Stimulated activated CD8-positive, alpha-beta memory T cell treated with anti-CD3 and anti-CD28 coated beads, Interleukin-4, amount 100 ng/mL, for 1 hour (primary cell): ENCODE measurements at places on chromosomes 11 and 22.

DNA sequence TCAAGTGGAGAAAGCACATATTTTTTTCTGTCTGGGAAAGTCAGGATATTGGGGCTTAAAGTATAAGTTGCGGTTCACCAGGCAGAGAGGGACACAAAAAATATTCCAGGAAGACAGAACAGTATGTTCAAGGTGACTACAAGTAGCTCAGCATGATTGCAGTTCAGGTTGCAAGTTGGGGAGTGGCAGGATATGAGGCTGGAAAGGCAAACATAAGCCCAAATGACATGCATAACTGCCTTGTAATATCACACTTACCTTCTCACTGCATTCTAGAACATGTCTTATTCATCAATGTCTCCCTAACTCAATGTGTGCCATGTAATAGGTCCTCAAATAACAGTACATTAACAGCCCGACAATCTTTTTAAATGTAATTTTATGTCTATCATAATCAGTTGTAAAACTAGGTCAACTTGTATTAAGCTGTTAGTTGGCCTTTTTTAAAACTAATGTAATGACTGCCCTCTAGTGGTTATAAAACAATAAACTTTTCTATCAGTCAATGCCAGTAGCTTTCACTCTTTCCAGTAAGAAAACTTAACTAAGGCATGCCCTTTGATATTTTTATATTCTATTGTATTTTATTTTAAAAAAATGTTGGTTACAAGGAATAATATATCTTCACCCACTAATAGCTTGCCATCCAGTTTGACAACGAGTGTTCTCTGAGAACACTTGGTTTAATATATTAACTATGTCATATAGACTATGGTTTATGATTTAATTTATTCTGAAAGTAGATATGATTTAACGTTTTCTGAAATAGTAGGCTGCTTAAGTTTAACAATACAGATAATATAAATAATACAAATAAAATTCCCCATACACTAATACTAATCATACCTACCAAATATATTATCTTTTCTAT lies 39.4 kb upstream of the CFAP300 start:
- no peak for DNase-seq

DNA sequence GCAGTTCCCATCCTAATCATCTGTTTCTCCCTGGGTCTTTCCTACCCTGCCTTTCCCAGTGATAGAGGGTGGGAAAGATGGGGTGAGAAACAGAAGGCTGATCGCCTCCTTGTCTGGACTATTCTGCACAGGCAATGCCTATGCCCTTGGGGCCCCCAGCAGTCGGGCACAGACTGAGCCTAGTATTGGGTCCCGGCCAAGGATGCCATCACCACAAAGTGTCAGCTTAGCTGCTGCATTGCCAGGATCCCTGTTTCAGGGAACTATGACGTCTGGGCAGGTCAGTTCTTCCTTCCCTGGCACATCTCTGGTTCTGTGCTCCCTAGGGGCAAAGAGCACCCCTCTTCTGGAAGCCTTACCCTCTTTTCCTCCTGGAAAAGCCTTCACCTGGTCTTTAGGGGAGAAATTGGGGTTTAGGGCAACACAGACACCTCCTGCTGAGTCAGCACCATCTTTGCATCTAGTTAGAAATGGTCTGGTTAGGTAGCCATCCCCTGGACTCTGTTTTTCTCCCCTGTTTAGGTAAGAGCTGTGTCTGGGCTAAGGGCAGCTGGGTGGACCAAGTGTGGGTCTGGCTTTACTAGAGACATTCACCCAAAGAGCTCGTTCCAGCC lies 2.1 kb downstream of the ADAMTS8 start:
- DNase-seq: no peak

DNA sequence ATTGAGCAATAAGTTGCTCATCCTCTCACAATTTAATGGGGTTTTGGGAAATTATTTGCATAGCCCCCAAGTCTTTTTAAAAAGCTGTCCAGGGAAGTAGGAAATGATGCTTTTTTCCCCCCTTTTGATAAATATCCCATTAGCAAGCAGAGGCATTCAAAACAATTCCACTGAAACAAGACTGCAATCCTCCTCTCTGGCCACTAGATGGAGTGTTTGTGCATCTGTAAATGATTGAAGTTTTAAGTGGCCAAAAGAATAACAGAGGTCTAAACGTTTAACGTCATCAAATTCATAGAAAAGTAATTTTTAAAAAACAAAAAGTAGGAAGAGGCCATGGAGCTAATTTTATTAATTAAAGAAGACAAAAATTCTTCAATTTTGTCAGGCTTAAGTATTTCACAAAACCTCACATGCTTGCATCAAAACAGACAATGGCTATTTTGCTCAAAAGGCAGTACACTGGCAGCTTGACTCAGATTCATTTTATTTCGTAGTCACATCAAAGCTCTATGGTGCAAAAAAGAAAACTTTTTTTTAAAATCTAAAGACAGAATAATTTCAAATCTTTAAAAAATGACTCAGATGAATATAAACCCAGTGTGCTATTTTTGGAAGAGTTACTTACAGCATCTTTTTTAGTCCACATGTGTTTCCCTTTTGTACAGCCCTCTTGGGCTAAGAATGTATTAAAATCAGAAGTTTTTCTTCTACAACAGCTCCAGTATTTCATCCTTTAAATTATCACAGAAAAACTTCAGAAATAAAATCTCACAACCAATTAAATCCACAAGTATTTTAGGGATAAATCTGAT lies 17.8 kb downstream of the CHORDC1 start:
- no peak for DNase-seq

DNA sequence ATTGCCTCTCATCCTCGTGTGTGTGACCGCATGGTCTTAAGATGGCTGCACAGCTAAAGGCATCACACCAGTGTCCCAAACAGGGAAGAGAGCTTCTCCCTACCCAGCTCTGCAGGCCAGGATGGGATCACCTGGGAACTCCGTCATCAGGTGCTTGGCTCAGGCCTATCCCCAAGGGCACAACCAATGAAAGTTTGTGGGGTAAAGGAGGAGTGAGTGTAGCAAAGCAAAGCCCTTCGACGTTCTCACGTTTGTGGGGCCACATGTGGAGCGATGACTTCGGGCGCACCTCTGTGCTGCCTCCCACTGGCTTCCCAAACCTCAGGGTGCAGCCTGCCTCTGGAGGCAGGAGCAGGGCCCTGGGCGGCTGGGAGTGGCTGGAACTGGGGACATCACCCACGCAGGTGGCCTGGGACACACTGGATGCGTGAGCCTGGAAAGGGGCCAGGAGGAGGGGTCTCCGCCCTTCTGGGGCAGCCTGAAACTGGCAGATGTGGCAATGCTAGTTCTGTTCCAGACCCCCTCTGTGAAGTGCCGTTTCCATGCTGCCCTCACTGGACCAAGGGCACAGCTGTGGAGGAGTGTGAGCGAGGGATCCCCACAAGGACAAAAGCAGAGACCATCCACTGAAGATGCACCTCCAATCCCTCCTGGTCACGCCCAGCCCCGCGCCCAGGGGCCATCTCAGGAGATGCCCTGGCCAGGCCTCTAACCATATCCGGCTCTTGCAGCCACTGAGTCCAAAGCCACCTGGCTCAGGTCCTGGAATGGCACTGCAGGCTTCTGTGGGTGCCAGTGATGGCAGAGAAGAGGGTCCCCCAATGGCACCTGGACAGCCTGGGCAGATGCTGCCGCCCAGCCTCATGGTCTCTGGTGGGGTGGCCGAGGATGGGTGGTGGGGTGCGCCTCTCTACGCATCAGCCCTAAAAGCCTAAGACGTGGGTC lies 30.6 kb upstream of the GAL start:
- no peak for DNase-seq

DNA sequence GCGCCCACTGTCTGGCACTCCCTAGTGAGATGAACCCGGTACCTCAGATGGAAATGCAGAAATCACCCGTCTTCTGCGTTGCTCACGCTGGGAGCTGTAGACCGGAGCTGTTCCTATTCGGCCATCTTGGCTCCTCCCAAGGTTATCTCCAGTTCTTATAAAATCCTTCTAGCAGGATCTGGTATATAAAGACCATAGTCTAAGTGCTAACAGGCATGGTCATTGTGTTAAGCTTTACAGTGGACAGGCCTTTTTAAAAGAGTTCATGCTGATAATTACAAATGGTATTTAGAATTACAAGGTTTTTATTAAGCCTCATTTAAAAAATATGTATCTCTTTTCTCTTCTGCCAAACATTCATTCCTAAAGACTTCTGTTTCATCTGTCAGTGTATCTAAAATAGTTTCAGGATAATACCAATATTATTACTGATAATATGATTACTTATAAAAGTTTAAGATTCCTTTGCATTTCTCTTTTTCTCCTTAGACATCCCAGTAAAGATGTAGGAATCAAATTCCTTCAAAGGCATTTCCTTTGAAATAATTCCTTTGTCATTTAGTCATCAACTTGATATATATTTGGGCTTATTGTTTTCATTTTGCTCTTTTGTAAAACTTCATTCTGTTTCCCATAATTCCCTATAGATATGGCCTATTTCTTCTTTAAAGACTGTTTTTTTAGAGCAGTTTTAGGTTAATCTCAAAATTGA lies 20.7 kb downstream of the DDX10 start:
- no peak for DNase-seq

- no peak for DNase-seq
These were observed 114.7 kb downstream of the CRYBB2 start for GRCh38 chr22:25334162-25334490.

DNA sequence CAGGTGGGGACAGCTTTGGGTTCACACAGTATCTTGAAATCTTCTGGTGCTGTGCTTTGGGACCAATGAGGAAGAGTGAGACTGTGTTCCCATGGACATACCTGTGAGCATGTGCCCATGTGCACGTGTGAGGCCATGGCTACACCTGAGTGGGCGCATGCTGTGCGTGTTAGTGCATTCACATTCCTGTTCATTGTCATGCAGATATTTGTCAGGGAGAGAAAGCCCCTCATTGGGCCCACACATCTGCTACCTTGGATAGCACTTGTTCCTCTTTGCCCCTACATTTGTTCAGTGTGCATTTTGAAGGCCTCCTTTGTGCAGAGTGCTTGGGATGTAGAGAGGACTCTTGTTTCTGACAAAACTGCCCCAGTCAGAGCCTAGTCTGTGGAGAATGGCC lies 154.3 kb upstream of the E2F8 start:
- no peak for DNase-seq

GRCh38 chr11:75571625-75572024 lies 9.6 kb downstream of the SERPINH1 start:
- DNase-seq: no peak

DNA sequence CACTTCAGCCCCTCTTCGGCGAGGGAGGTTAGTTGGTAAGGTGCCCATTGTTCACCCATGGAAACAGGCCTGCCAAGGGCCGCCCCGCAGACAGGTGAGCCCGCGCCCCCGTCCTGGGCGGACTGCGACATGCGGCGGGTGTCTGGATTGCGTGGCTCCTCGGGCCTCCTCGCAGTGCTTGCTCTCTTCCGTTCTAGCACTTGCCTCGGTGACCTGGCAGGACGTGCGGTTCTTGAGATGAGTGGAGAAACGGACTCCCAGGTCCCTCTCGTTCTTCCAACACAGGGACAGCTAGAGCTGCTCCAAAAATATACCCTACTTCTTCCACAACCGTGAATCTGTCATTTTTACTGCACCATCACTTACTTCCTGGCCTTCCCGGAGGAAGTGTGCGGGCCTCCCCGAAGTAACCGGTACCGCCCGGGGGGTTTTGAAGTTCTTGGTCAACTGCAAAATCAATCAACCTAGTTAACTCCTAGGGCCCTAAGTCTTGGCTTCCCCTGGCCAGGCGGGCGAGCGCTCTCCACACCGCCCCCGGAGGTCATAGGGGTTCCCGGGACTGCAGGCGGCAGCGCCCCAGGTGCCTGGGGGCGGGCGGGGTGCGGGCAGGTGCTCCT lies 745 bp upstream of the ZBTB44 start:
- no peak for DNase-seq
